Erythroblast (primary cell): ENCODE measurements at places on chromosomes 1 and 21.

- DNase-seq, result no peak
Measured at GRCh38 chr1:112904831-112905261, 51.1 kb downstream of the SLC16A1 start.

DNA sequence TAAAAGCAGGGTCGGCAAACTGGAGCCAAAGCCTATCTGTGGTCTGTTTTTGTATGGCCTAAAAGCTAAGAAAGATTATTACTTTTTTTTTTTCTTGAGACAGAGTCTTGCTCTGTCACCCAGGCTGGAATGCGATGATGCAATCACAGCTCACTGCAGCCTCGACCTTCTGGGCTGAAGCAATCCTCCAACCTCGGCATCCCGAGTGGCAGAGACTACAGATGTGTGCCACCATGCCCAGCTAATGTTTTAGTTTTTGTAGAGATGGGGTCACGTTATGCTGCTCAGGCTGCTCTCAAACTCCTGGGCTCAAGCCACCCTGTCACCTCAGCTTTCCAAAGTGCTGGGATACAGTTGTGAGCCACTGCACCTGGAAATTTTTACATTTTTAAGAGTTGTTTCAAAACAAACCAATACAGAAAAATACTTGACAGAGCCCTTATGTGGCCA, 6.5 kb upstream of the GLRX2 start:
- DNase-seq, result peak; percentile 45

- DNase-seq, result no peak
Measured at GRCh38 chr1:68081775-68082283, 31.4 kb upstream of the DIRAS3 start.

GRCh38 chr1:72122099-72122880, 160.0 kb downstream of the NEGR1 start:
- no peak for DNase-seq

DNA sequence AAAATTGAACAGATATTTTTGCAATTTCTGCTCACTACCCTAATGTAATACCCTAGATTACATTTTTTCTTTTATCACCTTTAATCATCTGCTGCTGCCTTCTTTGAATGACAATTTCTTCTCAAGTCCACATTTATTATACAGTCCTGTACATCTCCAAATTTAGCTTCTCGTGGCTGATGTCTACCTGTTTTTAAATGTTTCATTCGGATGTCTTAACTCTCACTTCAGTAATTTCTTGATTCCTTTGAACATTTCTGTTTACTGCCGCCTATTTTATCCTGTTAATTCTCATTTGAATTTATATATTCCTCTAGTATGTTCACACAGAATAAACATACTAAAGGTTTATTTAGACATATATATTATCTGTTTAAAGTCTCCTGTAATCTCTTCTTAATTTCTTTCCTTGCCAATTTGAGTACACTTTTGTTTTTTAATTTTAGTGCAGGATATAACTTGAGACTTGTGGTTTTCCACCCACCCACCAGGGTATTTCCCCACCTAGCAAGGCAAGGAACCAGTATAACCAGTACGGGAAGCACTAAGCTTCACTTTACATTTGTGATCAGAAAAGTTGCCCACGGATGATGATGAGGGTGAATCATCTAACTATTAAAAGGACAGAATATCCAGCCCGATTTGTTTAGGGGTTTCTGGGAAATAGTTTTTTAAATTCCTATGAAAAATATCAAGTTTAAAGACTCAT, 12.7 kb downstream of the INSL5 start:
- DNase-seq, result no peak

DNA sequence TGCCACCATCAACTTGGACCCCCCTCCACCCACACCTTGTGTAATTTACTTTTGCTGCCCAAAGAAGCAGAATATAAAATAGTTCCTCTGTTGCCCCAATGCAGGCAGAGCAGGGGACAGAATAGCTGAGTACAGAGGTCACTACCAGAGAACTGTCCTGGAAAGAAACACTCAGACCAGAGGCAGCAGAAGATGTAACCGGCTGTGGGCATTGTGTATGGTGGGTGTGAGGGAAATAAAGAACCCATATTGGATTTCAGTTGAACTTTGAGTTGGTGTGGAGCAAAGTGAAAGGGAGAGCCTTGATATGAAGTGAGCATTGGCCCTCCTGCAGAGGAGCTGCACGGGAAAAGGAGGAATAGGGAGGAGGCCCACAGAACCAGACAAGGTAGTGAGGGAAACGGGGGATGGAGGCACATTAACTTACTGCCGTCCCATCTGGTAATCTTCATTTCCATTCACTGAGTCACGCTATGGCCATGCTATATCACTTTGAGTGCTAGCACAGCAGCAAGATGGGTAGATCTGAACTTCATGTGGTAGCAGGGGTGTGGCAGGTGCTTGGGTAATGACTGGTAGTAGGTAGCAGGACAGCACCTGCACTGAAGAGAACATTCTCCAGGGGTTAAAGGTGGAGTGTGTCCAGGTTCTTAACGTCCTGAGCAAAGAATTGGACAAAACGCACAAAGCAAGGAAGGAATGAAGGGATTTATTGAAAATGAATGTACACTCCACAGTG, 56.3 kb upstream of the FBXO28 start:
- no peak for DNase-seq

DNA sequence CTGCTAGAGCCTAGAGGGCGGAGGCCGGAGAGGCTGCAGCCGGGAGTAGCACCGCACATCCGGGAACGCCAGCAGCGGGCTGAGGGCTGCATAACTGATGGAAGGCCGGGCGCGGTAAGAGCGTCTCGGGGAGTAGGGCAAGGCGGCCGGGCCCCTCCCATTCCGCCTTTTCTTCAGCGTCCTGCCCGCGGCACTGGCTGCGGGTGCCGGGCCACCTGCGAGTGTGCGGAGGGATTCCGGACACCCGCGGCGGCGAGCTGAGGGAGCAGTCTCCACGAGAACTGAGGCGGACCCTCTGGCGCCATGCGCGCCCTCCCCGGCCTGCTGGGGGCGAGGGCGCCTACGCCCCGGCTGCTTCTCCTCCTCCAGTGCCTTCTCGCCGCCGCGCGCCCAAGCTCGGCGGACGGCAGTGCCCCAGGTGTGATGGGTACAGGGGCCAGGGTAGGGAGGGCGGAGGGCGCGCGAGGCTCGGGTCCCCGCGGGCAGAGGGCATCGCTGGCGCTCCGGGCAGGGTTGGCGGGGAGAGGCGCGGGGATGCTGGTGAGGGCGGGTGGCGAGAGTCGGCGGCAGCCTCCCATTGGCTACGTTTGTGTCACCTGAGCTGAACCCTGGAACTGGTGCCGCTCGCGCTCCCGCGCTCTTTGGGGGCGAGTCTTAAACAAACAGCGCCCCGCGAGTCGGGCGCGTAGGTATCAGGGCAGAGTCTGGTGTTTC, 334.4 kb downstream of the SRGAP2C start:
- no peak for DNase-seq

DNA sequence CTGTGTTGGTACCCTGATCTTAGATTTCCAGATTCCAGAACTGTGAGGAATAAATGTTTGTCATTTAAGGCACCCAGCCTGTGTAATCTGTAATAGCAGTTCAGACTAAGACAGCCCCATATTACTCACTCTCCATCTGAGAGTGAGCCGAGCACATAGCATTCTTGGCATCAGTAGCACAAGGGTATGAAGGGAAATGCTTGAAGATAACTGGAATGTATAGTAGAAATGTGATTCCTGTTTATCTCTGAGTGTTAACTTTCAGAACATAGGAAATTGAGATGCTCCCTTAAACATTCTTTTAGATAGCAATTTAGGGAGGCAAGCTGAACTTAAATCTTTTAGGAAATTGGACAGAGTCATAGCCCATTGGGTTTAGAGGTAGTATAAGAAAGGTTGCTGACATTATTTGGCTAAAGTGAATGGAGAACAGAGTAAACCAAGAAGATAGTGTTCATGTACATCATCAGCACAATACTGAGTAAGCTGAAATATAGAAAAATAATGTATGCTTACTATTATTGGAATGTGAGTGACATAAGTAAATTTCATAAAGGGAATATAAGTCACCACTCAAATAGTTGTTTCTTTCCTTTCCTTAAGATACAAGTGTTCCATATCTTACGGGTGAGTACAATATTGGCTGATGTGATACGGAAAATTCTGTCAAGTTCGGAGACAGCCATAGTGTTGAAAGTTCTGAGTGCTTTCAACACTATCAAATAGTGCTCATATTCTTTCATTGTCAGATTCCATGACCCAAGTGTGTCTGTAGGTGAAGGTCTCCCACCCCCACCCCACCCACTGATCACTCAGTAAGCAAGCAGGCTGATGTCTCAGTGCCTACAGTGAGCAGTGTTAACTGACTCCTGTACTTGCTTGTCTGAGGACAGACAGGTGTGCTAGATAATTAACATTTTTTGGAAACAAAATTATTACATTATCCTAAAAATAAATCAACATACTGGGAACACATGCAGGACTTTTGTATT, 73.7 kb downstream of the LRRC8D start:
- peak; percentile 85 for DNase-seq

- no peak for DNase-seq
Measured at GRCh38 chr1:68384872-68385411, 64.8 kb downstream of the RPE65 start.

DNA sequence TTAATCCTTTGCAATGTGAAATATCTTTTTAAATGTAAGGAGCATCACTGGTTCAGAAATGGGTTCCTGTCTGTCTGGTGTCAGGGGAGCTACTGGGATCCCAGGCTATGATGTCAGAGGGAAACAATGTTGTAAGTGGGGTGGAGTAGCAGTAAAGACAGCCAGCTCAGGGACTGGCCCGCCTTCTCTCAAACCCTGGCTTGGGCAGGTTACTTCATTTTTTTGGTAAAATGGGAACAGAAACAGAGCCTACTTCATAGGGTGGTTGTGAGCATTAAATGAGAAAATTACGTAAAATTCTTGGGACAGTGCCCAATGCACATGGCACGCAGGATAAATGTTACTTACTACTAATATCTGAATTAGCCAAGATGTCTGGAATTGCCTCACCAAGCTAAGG, 30.7 kb upstream of the IL20 start:
- no peak for DNase-seq

DNA sequence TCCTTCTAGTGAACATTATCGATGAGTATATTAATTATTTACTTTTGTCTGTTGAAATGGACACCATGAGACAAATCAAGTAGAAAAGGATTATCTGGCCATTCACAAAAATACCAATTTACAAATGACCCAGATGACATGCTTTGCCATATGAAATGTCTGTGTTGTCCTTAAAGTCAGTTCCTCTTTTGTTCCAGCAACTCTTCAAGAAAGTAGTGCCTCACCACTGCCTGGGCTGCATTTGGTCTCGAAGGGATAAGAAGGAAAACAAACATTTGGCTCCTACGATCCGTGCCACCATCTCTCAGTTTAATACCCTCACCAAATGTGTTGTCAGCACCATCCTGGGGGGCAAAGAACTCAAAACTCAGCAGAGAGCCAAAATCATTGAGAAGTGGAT, 79.6 kb downstream of the RGL1 start:
- DNase-seq, result no peak

DNA sequence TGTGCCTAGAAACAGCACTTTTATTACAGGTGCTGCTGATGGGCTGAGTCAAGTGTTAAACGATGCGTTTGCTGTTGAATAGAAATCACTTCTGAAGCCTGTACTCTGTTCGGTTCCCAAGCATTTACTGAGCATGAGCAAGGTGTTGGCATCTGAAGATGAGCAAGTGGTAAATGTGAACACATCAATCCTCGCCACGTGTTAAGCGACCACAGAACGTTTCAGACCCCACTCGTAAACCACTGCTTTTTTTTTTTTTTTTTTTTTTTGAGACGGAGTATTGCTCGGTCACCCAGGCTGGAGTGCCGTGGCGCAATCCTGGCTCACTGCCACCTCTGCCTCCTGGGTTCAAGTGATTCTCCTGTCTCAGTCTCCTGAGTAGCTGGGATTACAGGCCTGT, 241.2 kb downstream of the SETD4 start:
- DNase-seq, result no peak

- DNase-seq, result peak; percentile 27
Measured at GRCh38 chr1:180228648-180229482, 1.2 kb upstream of the LHX4 start.

- no peak for DNase-seq
Measured at GRCh38 chr1:8629241-8630091, 188.0 kb downstream of the RERE start.
